ENCODE measurements at places on chromosomes 4 and X.

DNA sequence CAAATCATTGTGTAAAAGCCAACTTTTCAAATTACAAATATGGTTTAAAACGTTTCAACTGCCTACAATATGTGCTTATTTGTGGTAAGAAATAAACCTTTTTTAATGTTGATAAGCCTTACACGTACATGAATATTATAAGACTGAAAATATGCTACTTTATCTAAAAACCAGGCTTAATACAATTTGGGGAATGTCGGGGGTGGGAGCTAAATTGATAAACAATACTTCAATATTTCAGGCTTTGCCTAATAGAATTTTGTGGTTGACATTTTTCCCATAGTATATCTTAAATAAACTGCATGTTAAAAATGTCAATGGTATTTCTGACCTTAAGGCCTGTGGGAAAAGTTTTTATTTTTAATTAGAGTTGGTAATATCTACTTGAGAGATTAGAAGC, 69.8 kb upstream of the SLIT2 start:
- H3K4me3 ChIP-seq: no peak overlapping the region
- H3K27me3 ChIP-seq: no peaks in the 10 kb centered on the region
- H3K27ac ChIP-seq: no peak overlapping the region
- H3K36me3 ChIP-seq: no peaks in the 10 kb centered on the region
- no peak for DNase-seq

DNA sequence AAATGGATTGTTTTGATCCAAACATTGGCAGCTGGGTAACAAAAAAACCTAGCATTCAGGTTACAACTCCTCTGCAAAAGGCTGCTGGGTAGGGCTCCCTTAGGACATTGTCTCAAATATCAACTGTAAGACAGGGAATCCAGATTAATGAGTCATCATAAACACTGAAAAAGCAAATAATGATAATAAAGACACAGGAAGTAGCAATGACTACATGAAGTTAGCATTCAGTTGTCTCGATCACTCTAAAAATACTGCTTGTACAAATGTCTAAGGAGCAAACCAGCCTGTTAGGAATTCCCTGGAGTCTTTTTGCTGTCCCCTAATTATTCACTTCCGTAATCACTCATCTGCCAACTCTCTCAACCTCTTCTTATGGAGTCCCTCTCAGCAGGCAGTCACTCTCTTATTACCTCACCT, 259.2 kb downstream of the GPC3 start:
- no peak overlapping the region for H3K4me3 ChIP-seq
- no peaks in the 10 kb centered on the region for H3K36me3 ChIP-seq
- no peak for DNase-seq
- H3K4me1 ChIP-seq: no peaks in the 10 kb centered on the region
- H3K27ac ChIP-seq: no peak overlapping the region

GRCh38 chr4:103498161-103499070, 221.4 kb downstream of the TACR3 start:
- no peak overlapping the region for H3K27ac ChIP-seq
- no peaks in the 10 kb centered on the region for H3K4me1 ChIP-seq
- H3K36me3 ChIP-seq: no peaks in the 10 kb centered on the region
- no peak for DNase-seq

DNA sequence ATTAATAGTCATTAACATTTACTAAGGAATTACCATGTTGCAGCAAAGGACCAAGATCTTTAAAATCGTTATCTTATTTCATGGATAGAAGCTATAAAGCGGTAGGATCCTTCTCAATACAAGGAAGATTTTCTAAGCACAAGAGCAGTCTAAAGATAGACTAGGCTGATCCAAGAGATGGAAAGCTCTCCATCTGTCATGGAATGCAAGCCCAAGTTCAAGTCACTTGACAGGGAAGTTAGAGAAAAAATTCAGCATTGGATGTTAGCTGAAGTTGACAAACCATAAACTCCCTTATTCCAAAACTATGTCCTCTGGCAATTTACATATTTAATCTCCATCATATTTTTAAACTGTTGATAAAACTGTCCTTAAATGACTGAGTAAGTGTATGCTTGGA, 177.7 kb downstream of the LDB2 start:
- no peak overlapping the region for H3K4me3 ChIP-seq
- H3K4me1 ChIP-seq: no peaks in the 10 kb centered on the region
- no peak overlapping the region for H3K27ac ChIP-seq
- peaks cover 18% of the 10 kb centered on the region for H3K27me3 ChIP-seq

DNA sequence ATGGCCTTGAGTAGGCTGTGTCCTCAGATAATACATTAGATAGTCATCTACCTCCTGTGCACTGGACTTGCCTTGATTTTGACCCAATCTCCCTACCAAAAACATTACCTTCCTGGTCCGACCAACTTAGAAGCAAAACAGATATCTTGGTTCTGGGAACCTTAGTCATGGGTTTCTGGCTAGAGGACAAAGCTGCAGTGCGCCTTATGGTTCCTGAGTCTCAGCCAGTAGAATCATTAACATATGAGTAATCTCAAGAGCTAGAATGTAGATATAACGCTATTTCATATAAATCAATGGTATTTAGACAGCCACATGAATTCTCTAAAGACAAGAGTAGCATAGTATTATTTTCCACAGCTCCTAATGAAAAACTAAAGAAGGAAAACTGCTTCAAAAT, 83.1 kb downstream of the GRIA3 start:
- H3K36me3 ChIP-seq: no peaks in the 10 kb centered on the region
- no peaks in the 10 kb centered on the region for H3K27me3 ChIP-seq
- DNase-seq: no peak
- H3K27ac ChIP-seq: no peak overlapping the region
- no peaks in the 10 kb centered on the region for H3K4me1 ChIP-seq

GRCh38 chrX:155071694-155072280, 479 bp downstream of the BRCC3 start:
- H3K27ac ChIP-seq: peak overlapping the region; percentile 89
- peaks cover 21% of the 10 kb centered on the region for H3K36me3 ChIP-seq
- no peak for DNase-seq
- no peaks in the 10 kb centered on the region for H3K27me3 ChIP-seq
- H3K4me3 ChIP-seq: peak overlapping the region; percentile 82

DNA sequence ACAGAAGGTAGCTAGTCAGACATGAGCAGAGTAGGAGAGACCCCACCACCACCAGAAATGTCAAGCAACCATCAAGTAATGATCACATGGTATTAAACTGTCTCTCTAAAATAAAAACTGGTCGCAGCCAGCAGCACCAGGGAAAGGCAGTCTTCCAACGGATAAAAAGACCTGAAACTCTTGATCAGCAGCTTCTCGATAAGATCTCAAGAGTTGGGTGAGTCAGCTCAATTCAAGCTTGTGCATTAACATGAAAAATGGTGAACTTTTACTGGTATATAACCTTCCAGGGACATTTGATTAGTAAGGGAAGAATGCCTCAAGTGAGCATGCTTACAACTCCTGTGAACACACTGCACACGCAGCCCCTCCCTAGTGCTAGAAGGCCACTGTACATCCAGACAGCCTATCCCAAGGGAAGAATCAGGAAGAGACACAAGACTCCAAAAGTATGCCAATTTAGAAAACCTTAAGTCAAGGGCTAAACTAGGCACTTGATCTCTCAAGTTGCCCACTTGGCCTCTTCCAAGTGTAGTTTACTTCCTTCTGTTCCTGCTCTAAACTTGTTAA, 270.0 kb upstream of the GNPDA2 start:
- H3K27me3 ChIP-seq: no peaks in the 10 kb centered on the region
- DNase-seq: no peak
- H3K4me3 ChIP-seq: no peak overlapping the region
- H3K36me3 ChIP-seq: no peaks in the 10 kb centered on the region
- H3K27ac ChIP-seq: no peak overlapping the region

DNA sequence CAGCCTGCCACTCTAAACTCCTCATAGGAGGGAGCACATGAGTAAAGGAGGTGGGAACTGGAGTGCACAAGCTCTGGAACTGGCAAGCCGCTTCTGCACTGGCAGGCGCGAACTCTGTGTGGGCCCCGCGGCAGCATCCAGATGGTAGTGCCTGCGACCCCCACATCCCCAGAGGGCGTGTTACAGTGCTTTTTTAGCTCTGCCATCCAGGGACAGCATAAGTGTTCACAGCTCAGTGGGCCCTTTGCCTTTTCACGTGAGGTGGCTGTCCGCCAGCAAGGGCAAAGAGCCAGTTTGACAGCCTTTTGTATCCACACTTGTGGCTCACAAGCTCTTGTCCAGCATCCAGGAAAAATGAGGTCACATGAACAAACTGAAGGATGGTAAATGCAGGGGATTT, 581.6 kb upstream of the DIAPH2 start:
- H3K4me1 ChIP-seq: no peaks in the 10 kb centered on the region
- H3K4me3 ChIP-seq: no peak overlapping the region
- no peak for DNase-seq
- H3K27ac ChIP-seq: no peak overlapping the region
- H3K27me3 ChIP-seq: no peaks in the 10 kb centered on the region
- H3K36me3 ChIP-seq: no peaks in the 10 kb centered on the region

GRCh38 chrX:3191201-3191600, 149.9 kb downstream of the ARSF start:
- no peak for DNase-seq
- no peaks in the 10 kb centered on the region for H3K4me1 ChIP-seq
- no peak overlapping the region for H3K27ac ChIP-seq
- H3K36me3 ChIP-seq: no peaks in the 10 kb centered on the region

DNA sequence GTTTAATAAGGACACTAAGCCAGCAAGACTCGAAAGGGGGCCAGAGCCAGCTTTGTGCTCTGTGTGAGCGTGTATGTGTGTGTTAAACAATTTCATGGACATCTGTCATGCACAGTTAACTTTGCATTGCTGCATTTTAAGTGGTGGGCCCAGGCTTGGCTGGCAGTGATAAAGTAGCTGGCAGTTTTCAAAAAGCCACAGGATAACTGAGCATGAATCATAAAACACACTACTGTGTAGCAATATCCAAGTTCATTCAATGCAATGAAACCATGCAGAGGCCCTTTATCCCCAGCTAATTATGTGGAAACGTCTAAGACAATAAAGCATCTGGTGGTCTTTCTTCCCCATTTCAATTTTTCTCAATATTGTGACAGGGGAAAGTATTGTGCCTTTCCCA, 132.9 kb downstream of the NKX6-1 start:
- no peaks in the 10 kb centered on the region for H3K36me3 ChIP-seq
- H3K4me3 ChIP-seq: no peak overlapping the region
- H3K4me1 ChIP-seq: no peaks in the 10 kb centered on the region
- DNase-seq: no peak

GRCh38 chr4:48030470-48030869, 13.9 kb downstream of the NIPAL1 start:
- H3K27me3 ChIP-seq: peaks cover 8% of the 10 kb centered on the region
- DNase-seq: no peak
- H3K4me1 ChIP-seq: peaks cover 14% of the 10 kb centered on the region
- H3K36me3 ChIP-seq: peaks cover 2% of the 10 kb centered on the region
- no peak overlapping the region for H3K4me3 ChIP-seq

- H3K4me3 ChIP-seq: no peak overlapping the region
- no peak overlapping the region for H3K27ac ChIP-seq
- H3K36me3 ChIP-seq: no peaks in the 10 kb centered on the region
- no peaks in the 10 kb centered on the region for H3K4me1 ChIP-seq
Observed at GRCh38 chrX:110803506-110803905, 7.9 kb upstream of the CHRDL1 start.

GRCh38 chr4:8324640-8325239, 55.2 kb downstream of the HTRA3 start:
- H3K27ac ChIP-seq: no peak overlapping the region
- peaks cover 2% of the 10 kb centered on the region for H3K36me3 ChIP-seq
- no peak for DNase-seq
- no peaks in the 10 kb centered on the region for H3K4me1 ChIP-seq
- H3K27me3 ChIP-seq: no peaks in the 10 kb centered on the region

GRCh38 chr4:74667438-74667837, 126.9 kb downstream of the BTC start:
- no peak overlapping the region for H3K4me3 ChIP-seq
- H3K27ac ChIP-seq: no peak overlapping the region
- peaks cover 50% of the 10 kb centered on the region for H3K27me3 ChIP-seq
- no peaks in the 10 kb centered on the region for H3K36me3 ChIP-seq
- no peaks in the 10 kb centered on the region for H3K4me1 ChIP-seq
- no peak for DNase-seq

DNA sequence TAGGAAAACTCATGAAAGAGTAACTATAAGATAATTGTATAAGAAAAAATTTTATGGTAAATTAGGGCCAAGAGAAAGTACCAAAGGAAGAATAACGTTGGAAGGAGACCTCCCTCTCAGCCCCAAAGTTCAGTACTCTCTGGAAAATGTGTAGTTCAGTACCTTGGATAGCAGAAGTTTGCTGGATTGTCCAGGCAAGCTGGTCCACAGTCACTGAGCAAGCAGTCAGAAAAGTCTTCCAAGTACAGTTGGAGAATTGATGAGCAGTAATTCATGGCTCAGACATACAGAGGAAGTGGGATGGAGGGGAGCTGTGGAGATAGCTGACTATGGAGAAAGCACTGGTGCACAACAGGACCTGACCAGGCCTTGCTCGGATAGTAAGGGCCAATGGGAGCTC, 598.2 kb upstream of the NDST4 start:
- H3K4me3 ChIP-seq: no peak overlapping the region
- H3K4me1 ChIP-seq: no peaks in the 10 kb centered on the region
- no peaks in the 10 kb centered on the region for H3K27me3 ChIP-seq
- H3K36me3 ChIP-seq: no peaks in the 10 kb centered on the region
- no peak for DNase-seq

DNA sequence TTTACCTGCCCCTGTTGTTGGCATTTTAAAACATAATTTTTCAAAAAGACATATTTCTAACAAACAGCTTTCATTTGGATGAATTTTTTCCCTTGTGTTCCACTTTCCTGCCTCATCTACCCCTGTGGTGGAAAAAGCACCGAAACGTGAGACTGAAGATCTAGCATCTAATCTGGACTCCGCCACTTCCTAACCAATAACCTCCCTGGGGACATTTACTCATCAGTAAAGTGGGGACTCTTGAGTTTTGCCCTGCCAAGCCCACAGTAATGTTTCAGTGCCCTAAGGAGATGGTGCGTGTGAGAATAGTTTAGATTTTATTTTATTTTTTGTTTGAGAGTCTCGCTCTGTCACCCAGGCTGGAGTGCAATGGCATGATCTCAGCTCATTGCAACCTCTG, 56.7 kb downstream of the ADGRG2 start:
- no peak overlapping the region for H3K27ac ChIP-seq
- no peak for DNase-seq
- no peaks in the 10 kb centered on the region for H3K4me1 ChIP-seq

- H3K4me1 ChIP-seq: no peaks in the 10 kb centered on the region
- H3K27ac ChIP-seq: no peak overlapping the region
- no peaks in the 10 kb centered on the region for H3K36me3 ChIP-seq
- no peaks in the 10 kb centered on the region for H3K27me3 ChIP-seq
- DNase-seq: no peak
Observed at GRCh38 chr4:85107553-85107952, 141.1 kb upstream of the WDFY3 start.

- no peak for DNase-seq
- H3K27me3 ChIP-seq: no peaks in the 10 kb centered on the region
- H3K27ac ChIP-seq: no peak overlapping the region
- H3K36me3 ChIP-seq: no peaks in the 10 kb centered on the region
Observed at GRCh38 chrX:92260102-92260501, 480.9 kb downstream of the PCDH11X start.

- DNase-seq: no peak
- no peaks in the 10 kb centered on the region for H3K36me3 ChIP-seq
- no peak overlapping the region for H3K4me3 ChIP-seq
- no peaks in the 10 kb centered on the region for H3K27me3 ChIP-seq
- no peak overlapping the region for H3K27ac ChIP-seq
Observed at GRCh38 chr4:114728426-114728825, 129.8 kb downstream of the UGT8 start.
